ENCODE measurements at places on chromosomes 11 and 22.

DNA sequence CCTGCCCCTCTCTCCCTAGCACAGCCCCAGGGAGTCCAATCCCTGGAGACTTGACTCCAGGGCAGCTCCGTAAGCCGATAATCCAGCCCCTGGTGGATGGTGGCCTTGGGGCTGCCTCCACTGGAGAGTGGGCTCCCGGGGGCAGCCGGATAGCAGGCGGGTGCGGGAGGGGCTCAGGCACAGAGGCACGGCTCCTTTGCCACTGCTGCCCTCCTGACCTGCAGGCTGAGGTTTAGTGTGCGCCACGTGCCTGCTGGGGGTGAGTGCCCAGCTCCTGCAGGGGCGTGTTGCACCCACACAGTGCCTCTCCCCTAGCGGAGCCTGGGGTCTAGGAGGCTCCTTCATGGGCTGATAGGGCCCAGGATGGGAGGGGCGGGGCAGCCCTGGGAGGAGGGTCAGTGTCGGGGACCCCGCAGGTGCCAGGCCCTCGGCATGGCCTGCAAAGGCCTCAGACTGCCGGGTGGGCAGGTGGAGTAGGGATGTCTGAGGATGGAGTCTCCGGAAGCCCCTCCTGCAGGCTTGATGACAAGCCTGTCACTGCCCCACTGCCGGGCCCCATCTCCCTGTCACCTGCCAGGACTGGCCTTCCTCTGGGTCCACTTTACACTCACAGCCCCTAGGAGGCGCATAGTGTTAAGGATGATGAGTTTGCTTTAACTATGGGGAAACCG lies 5.6 kb downstream of the DUSP8 start:
- peaks cover 14% of the 10 kb centered on the region for H3K27me3 ChIP-seq
- no peak overlapping the region for H3K27ac ChIP-seq
- no peaks in the 10 kb centered on the region for H3K4me1 ChIP-seq

DNA sequence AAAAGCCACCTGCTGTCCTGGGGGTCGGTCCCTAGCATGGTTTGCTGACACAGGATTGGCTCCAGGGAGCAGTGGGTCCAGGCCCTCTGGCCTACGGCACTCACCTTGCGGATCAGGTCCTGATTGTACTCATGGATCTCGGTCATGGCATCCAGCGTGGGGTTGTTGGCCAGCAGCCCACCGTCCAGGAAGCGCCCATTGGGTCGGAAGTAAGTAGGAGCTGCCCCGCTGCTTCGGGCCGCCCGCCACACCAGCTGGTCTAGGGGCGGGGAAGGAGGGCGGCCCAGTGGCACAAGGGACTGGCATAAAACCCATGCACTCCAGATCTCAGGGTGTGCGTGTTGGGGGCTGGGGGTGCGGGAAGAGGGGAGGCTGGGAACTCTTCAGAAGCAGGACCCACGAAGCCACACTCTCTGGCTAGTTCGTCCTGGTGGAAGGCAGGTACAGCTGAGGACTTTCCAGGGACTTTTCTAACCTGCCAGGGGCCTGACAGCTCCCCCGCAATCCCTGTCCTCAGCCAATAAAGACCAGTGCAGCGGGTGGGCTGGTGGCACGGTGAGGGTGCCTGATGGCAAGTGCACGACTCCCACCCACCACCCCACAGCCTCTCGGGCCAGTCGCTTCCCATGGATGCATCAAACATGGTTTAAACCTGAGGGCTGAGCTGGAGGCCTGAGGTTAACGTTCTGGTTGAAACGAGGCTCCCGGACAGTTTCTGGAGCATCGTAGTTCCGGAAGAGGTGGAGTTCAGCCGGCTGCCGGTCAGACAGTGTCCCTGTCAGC lies 5.1 kb upstream of the BAIAP2L2 start:
- no peak overlapping the region for H3K27ac ChIP-seq
- no peak for DNase-seq
- peaks cover 2% of the 10 kb centered on the region for H3K36me3 ChIP-seq
- no peaks in the 10 kb centered on the region for H3K27me3 ChIP-seq
- no peaks in the 10 kb centered on the region for H3K4me1 ChIP-seq

DNA sequence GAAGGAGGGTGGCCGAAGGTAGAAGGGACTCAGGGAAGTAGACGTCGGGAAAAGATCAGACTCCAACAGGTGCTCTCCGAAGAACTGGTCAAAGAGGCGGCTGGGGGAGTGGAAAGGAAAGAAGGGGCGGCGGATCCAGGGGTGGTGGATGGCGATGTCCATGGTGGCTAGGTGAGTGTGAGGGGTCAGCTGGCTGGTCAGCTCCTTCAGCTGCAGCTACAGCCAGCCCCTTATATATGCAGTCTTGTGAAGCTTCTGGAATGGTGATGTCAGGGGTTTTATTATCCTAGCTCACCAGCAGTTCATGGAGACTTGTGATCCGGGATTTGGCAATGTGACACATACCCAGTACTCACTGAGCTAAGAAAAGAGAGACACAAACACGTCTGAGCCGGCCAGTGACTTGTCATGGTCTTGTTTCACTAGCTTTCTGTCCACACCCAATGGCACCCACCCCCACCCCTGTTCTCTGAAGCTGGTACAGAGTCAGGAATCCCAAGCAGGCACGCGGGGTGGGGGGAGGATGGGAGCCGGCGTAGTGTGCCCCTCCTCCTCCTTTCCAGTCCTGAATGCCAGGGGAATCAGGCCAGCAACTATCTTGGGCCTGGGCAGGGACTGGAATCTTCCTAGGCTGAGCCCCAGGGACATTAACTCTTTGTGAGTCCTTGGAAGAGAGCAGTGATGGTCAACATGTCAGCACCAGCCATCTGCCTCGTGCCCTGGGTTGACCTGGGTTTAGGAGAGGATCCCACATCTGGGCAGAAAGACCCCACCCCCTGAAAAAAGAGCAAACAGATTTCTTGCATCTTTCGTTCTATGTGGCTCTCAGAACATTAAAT lies at the start of gene CRYAB:
CRYAB (minus strand) TSS at position 208 of the 839 bp plus-strand sequence; CDS start at position 162, 46 bp downstream.
- peaks cover 50% of the 10 kb centered on the region for H3K27me3 ChIP-seq
- H3K4me1 ChIP-seq, result no peaks in the 10 kb centered on the region
- H3K4me3 ChIP-seq, result no peak within 1 kb of the TSS
- DNase-seq, result no peak
- H3K27ac ChIP-seq, result no peak within 1 kb of the TSS
- no peaks in the 10 kb centered on the region for H3K36me3 ChIP-seq

DNA sequence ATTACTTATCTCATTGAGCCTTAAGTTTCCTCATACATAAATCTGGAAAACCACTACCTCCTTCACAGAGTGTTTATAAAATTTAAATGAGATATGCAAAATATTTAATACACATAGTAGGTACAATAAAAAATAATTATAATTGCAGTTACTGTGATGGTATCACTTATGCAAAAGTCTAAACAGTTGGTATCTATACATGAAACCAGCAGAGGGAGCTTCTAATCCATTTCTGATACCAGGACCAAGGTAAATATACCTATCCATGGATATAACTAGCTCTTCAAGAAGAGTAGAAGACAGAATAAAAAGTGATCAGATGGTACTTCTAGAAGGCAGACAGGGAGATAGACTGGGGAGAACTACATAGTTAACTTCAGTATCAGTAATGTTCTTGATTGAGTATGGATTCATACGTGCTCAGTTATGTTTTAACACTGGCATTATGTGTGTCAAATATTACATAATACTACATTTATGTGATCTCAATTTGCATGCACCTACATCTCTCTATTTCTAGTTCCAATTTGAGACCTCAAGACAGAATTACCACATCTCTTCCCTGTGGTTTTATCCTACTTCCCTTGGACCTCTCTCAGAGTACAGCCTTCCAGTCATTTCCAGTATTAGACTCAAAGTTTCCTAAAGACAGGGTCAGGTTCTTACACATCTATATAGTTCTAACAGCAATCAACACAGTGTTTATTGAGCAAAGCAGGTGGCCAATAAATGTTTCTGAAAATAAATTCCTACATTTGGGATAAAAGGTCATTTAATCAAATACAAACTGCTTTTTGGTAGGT lies 13.7 kb upstream of the TSG101 start:
- no peaks in the 10 kb centered on the region for H3K27me3 ChIP-seq
- DNase-seq, result no peak
- H3K36me3 ChIP-seq, result peaks cover 13% of the 10 kb centered on the region

GRCh38 chr11:17603056-17603825 lies 56.2 kb downstream of the OTOG start:
- H3K4me3 ChIP-seq, result no peak overlapping the region
- H3K27me3 ChIP-seq, result peaks cover 7% of the 10 kb centered on the region
- peaks cover 16% of the 10 kb centered on the region for H3K4me1 ChIP-seq
- H3K36me3 ChIP-seq, result no peaks in the 10 kb centered on the region
- H3K27ac ChIP-seq, result no peak overlapping the region

GRCh38 chr11:117818041-117818873 lies 6.3 kb downstream of the FXYD2 start:
- peak; percentile 67 for DNase-seq
- H3K4me3 ChIP-seq, result peak overlapping the region; percentile 70
- H3K36me3 ChIP-seq, result peaks cover 2% of the 10 kb centered on the region
- H3K27ac ChIP-seq, result peak overlapping the region; percentile 98

- no peak overlapping the region for H3K4me3 ChIP-seq
- no peak overlapping the region for H3K27ac ChIP-seq
- peaks cover 24% of the 10 kb centered on the region for H3K36me3 ChIP-seq
- H3K4me1 ChIP-seq, result no peaks in the 10 kb centered on the region
These were observed 20.3 kb downstream of the AP2A2 start for GRCh38 chr11:945986-946385.

GRCh38 chr11:68302256-68302655 lies 10.1 kb upstream of the LRP5 start:
- peaks cover 8% of the 10 kb centered on the region for H3K4me1 ChIP-seq
- no peak for DNase-seq
- peaks cover 6% of the 10 kb centered on the region for H3K27me3 ChIP-seq
- H3K27ac ChIP-seq, result no peak overlapping the region

DNA sequence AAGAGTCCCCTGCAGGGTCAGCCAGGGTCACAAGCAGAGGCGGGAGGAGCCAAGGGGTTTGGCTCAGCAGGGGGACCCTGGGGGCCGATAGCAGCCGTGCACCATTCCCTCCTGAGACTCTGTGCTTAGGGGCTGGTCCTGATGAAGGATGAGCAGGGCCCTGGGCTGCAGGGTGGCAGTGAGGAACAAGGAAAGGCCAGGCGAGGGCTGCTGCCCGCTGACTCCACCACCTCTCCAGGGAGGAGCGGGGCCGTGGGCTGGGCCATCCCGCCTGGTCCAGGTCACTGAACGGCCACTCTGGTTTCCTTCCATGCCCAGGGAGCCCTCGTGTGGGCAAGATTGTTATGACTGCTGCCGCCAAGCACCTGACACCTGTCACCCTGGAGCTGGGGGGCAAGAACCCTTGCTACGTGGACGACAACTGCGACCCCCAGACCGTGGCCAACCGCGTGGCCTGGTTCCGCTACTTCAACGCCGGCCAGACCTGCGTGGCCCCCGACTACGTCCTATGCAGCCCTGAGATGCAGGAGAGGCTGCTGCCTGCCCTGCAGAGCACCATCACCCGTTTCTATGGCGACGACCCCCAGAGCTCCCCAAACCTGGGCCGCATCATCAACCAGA lies 9.2 kb upstream of the NDUFS8 start:
- no peaks in the 10 kb centered on the region for H3K4me1 ChIP-seq
- no peaks in the 10 kb centered on the region for H3K36me3 ChIP-seq
- peaks cover 5% of the 10 kb centered on the region for H3K27me3 ChIP-seq

DNA sequence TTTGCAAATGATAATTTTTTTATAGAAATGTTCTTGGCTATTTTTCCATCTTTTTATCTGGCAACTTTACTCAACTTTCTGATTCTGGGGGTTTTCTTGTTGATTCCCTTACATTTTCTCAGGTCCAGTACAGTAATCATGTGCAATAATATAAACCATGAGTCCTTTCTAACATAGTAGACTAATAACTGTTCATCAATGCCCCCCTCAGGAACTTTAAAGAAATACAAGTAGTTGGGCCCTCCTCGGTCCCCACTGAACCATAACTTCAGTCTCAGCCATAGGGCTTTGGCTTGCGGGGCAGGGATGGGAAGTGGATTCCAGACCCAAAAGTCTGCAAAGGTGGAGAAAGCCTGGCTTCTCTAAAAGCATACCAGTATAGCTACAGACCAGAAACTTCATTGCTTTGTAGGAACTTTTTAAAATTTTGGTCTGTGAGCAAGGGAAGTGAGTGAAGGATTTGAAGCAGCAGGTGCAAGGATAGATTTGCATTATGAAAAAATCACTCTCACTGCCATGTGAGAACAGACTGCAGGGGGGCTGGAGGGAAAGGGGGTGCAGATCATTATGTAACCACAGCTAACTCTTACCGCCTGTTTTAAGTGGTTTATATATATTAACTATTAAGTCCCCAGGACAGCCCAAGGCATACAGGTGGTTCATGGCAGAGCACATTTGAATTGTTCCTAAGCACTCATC lies 10.4 kb upstream of the TUB start:
- H3K4me1 ChIP-seq, result no peaks in the 10 kb centered on the region
- no peak overlapping the region for H3K4me3 ChIP-seq
- DNase-seq, result no peak
- H3K27ac ChIP-seq, result no peak overlapping the region

DNA sequence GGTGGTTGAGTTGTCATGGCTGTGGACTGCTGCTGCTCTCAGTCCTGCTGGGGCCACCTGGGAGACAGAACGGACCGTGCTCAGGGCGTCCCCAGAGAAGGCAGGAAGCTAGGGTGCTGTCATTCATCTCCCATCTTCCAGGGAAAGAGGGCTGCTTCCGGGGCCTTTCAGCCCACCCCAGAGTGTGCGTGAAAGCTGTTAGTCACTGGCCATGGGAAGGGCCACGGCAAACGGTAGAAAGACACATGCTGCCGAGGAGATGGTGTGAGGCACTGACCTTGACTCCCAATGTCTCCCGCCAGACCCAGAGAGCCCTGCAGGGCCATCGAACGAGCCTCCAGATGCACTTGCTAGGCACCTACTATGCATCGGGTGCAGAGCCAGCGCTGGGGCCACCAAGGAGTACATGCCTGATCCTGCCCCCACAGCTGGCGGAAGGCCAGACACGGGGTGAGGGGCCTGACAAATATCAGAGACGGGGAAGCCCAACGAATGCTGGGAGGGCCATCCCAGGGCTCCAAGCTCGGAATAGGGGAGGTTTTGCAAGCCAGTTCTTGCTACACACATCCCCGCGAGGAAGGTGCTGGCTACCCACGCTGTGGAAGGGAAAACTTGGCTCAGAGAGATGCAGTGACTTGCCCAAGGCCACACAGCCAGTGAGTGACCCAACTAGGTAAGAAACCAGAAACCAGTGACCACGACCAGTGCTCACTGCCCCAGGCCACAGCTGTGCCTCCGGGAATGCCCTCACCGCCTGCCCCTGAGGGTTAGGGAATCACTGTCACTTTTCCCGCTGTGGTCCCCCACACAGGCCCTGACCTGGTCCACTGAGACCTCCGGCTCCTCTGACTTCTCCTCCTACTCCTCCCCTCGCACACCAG lies 10.1 kb downstream of the RAC2 start:
- peaks cover 99% of the 10 kb centered on the region for H3K4me1 ChIP-seq
- peaks cover 77% of the 10 kb centered on the region for H3K36me3 ChIP-seq
- DNase-seq, result no peak
- peak overlapping the region; percentile 71 for H3K4me3 ChIP-seq
- peak overlapping the region; percentile 91 for H3K27ac ChIP-seq

- no peaks in the 10 kb centered on the region for H3K36me3 ChIP-seq
- no peak for DNase-seq
- H3K27me3 ChIP-seq, result no peaks in the 10 kb centered on the region
- peak overlapping the region; percentile 15 for H3K4me3 ChIP-seq
- H3K4me1 ChIP-seq, result no peaks in the 10 kb centered on the region
- no peak overlapping the region for H3K27ac ChIP-seq
These were observed 349.8 kb upstream of the B3GAT1 start for GRCh38 chr11:134761926-134762247.
